HTR-8/SVneo (cell line): ENCODE measurements at places on chromosomes 2 and 18.

- no peak for DNase-seq
These were observed 17.1 kb upstream of the B3GNT2 start for GRCh38 chr2:62178741-62179271.

DNA sequence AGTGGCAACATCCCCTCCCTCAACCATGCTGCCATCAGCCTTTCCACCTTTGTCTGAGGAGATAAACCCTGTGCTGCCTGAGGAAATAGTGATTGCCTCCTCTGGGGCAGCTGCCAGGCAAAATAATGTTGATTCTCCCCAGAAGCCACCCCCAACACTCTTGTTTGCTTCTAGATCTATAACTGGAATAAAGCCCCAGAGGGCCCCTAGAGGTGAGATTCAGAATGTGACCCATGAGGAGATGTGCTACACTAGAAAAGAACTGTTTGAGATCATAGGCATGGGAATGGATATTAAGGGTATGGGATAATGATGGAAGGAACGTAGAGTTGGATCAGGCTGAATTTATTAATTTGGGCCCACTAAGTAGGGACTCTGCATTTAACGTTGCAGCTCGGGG, 116.3 kb upstream of the RMP24 start:
- DNase-seq: no peak

DNA sequence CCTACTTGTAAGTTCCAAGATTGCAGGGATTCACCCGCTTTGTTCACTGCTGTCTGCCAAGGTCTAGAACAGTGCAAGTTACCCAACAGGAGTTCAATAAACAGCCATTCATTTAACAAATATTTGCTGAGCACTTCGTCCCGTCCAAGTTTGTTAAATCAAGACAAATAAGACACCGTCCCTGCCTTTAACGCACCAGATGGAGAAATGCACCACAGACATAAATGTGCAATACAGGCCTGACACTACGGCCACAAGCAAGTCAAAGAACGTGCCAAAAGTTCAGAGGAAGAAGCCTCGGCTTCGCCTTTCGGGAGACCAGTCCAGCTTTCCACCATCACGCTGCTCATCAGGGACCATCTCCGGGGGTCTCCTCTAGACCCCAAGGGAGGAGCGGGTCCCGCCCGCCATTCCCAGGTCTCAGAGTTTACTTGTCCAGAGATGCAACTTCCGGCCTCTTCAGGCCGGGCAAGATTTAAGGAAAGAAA, 429 bp downstream of the C2orf76 start:
- no peak for DNase-seq

DNA sequence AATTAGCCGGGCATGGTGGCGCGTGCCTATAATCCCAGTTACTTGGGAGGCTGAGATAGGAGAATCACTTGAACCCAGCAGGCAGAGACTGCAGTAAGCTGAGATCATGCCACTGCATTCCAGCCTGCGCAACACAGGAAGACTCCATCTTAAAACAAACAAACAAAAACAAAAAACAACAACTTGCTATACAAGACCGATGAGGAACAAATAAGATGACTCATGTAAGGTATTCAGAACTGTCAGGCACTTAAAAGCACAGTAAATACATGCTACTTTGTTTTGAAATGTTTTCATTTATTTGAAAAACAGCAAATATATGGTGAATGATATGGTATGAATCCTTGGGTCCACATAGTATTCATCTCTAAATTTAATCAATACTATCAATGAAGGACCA, 66.7 kb downstream of the TRIP12 start:
- no peak for DNase-seq

GRCh38 chr2:173119944-173120343, 44.3 kb downstream of the MAP3K20 start:
- no peak for DNase-seq
